ENCODE measurements at places on chromosomes 5 and 9.

DNA sequence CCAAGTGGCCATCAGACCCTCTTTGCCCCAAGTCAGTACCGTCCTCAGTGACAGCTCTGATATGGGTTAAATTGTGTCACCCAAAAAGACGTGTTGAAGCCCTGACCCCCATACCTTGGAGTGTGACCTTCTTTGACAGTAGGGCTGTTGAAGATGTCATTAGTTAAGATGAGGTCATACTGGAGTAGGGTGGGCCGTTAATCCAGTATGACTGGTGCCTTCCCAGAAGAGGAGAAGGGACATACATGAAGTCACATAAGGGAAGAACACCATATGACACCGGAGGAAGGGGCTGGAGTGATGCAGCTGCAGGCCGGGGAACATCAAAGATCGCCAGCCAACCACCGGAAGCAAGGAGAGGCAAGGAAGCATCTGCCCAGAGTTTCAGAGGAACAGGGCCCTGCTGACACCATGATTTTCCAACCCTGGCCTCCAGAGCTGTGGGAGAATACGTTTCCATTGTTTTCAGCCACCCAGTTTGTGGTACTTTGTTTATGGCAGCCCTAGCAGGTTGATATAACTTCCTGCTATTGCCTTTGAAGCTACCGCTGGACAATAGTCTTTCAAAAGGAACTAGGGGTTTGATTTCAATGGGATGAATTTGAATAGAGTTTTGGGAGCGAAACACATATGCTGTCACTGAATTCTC, 36.4 kb upstream of the CPEB4 start:
- DNase-seq: no peak

GRCh38 chr9:123787416-123787815, 142.5 kb downstream of the DENND1A start:
- DNase-seq: no peak

GRCh38 chr9:117341151-117341550, 73.7 kb downstream of the ASTN2 start:
- no peak for DNase-seq

GRCh38 chr9:12785260-12785770, 10.5 kb downstream of the LURAP1L start:
- DNase-seq: no peak

DNA sequence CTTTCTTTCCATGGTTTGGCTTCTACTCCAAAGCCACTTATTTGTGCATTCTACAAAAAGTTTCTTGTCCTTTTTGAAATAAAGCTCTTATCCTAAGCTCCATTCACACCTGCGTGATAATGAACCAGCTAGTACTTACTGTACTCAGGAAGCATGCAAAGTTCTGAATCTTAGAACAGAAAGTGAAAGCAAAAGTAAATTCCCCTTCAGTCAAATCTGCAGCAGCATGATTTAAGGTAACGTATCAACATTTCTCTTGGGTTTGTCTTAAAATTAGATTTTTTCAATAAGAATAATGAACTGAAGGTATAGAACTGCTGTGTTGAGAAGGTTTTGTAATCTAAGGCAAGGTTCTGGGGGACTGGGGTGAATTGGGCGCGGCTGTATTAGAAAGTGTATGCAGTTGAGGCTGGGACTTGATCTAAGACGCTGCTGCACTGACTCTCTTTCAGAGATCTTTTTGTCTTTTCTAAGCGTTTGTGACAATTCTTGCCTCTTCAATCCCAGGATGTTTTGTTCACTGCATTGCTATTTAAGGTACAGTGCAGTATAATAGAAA, at the start of gene ERAP2:
Gene ERAP2 (plus strand): TSS at position 209 of the 559 bp plus-strand sequence. CDS start 3,186 bp downstream, outside the sequence.
- peak; percentile 67 for DNase-seq

DNA sequence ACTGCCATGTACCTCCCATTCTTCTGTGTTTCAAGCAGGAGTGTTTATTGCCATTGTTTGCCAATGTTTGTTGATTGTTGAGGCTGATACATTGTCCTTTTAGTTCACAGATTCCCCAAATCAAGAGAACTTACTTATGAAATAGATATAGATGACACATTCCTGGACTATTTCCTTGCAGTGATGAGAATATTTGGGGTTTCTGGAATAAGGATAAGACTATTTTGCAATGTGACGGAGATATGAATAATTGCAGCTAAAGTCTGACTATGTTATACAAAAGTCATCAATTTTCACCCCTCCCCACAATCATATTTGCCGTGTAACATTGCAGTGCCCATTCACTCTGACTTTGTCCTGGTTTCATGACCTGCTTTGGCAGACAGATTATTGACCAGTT, 460.8 kb downstream of the CDH10 start:
- DNase-seq: no peak

DNA sequence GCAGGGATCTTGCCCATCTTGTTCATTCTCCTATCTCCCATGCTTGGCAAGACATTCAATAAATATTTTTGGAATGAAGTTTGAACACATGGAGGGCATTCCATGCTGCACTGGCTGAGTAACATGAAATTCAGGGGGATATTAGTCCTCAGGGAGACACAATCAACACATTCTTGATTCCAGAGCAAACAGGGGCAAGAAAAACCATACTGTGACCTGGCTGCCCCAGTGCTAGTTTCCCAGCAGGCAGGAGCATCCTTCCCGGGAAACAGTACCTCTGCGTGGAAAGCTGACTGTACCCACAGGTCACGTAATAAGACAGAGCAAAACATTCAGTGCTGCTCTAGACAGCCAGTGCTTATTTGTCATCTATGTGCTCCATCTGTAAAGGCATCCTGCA, 66.3 kb upstream of the SPOCK1 start:
- DNase-seq: no peak

- DNase-seq: no peak
Observed at GRCh38 chr5:39826051-39826450, 401.3 kb upstream of the DAB2 start.

DNA sequence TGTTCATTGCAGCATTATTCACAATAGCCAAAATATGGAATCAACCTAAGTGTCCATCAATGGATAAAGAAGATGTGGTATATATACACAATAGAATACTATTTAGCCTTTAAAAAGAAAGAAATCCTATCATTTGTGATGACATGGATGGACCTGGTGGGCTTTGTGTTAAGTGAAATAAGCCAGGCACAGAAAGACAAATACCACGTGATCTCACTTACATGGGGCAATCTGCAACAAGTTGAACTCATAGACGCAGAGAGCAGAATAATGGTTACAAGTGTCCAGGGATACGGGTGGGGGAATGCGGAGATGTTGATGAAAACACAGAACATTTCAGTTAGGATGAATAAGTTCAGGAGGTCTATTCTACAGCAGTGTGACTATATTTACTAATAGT, 66.4 kb upstream of the ALDH1B1 start:
- DNase-seq: no peak

- DNase-seq: no peak
Observed at GRCh38 chr5:45578270-45578669, 117.9 kb downstream of the HCN1 start.

GRCh38 chr9:88387036-88387551, 1.1 kb upstream of the SPIN1 start:
- DNase-seq: no peak

DNA sequence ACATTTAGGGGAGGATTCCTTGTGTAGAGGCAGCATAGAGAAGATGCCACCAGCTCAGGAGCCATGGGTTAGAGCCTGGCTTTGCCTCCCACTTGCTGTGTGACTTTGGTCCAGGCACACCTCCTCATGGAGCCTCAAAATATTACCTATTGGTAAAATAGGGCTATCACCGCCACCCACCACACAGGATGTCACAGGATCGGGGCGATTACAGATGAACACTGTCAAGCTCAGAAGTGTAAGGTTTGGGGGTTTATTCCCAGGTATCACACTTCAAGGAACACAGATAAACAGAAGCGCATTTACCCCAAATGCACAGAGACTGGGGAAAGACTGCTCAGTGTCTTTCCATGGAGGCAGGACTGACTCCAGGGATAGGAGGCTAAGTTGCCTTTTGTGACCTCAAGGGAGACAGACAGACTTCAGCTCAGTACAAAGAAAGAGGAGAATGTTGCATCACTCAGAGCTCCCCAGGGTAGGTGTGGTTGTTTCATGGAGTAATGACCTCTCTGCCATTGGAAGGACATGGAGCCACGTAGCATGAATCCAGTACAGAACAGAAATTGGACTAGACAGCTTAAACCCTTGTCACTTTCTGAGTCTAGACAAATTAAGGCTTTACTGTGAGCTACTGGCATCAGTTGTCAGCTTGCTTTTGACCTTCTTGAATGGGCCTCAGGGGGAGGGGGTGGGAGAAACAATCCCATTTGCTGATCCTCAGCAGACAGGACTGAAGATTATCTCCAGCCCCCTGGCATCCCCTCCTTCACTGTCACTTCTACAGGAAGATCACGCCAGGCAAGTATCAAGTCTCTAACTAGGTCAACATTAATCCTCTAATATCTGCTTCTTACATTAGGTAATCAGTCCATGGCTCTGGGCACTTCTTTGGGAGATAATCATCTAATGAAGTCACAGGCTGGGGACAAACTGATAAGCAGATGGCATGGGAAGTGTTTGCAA, 6.5 kb downstream of the TRAF1 start:
- DNase-seq: peak; percentile 25

GRCh38 chr9:36846621-36847020, 187.4 kb downstream of the PAX5 start:
- no peak for DNase-seq

- DNase-seq: no peak
Observed at GRCh38 chr9:108103046-108103693, 613.6 kb upstream of the KLF4 start.

DNA sequence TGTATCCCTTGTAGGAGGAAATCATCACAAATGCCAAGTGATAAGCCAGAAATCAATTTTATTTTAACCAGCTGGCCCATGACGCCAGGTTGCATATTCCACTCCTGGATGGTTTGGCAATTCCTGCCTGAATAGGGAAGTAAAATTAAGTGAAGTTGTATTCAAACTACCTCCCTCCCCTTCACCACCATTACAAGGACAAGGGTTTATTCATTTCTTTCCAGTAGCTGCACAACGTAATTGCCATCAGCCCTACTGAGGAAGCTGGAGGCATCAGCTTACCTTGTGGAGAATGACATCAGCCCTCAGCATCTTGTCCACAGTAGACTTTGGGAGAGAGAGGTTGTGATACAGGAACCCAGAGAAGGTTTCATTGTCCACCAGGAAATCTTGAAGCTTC, 66.6 kb downstream of the ABCA1 start:
- peak; percentile 56 for DNase-seq

GRCh38 chr5:56827049-56827448, 11.7 kb downstream of the MAP3K1 start:
- no peak for DNase-seq

GRCh38 chr5:14744296-14745187, 80.0 kb downstream of the OTULIN start:
- DNase-seq: no peak

DNA sequence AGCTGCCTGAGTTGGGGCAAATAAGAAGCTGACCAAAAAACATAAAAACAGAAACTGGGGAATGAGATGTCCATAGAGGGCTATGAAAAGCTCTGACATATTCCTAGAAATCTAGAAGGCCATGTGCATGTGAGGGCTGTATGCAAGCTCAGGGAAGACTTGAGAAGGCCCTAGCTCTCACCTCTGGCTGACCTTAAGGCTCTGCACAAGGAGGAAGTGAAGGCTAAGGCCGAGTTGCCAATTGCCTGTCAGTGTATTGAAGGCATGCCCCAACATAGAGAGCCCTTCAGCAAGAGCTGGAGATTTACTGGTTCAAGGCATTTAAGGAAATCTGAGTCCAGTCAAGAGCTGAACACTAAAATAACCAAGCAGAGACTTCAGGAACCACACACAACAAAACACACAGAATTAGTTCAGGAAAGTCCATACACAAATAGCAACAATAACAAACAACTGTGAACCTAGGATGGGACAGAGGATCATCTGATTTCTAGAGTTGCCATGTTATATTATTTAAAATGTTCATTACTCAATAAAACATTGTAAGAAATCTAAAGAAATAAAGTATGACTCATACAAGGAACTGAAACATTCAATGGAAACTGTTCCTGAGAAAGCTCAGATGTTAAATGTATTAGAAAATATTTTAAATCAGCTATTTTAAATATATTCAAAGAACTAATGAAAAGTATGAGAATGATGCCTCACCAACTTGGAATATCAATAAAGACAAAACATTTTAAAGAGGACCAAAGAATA, 161.8 kb downstream of the AUH start:
- peak; percentile 55 for DNase-seq

GRCh38 chr5:173055722-173055982, 500 bp upstream of the CREBRF start:
- no peak for DNase-seq

DNA sequence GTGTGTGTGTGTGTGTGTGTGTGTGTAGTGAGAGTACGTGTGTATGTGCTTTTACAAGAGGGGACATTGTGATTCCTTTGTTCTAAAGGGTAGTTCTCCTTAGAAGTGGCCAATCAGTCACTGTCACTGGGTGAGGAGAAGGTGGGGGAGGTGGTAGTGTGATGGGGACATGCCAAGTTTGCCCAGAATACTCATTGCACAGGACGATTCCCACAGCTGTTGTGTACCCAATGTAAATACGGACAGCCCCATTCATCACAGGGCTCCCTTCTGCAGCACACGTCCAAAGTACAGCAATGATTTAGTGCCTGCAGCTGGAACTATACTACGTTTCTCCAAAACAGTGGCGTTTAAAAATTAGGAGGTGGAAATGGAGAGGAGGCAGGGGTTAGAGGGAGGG, 287.8 kb downstream of the TLR4 start:
- DNase-seq: no peak

DNA sequence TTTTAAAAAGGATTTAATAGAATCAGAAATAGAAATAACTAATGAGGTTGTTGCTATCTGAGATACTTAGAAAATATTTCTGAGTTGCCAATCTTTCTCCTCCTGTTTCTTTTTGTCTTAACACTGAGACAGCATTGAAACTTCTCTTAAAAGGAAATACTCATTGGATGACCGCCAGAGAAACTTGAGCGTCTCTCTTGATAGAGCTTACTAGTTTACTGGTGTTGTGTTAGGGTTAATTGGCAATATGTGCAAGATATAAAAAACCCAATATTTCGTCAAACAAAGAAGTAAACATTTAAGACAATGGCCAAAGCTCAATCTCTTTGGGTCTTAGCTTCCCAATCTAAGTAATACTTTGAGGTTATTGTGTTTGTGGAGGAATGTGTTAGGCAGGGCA, 176.4 kb upstream of the CHD1 start:
- DNase-seq: no peak

DNA sequence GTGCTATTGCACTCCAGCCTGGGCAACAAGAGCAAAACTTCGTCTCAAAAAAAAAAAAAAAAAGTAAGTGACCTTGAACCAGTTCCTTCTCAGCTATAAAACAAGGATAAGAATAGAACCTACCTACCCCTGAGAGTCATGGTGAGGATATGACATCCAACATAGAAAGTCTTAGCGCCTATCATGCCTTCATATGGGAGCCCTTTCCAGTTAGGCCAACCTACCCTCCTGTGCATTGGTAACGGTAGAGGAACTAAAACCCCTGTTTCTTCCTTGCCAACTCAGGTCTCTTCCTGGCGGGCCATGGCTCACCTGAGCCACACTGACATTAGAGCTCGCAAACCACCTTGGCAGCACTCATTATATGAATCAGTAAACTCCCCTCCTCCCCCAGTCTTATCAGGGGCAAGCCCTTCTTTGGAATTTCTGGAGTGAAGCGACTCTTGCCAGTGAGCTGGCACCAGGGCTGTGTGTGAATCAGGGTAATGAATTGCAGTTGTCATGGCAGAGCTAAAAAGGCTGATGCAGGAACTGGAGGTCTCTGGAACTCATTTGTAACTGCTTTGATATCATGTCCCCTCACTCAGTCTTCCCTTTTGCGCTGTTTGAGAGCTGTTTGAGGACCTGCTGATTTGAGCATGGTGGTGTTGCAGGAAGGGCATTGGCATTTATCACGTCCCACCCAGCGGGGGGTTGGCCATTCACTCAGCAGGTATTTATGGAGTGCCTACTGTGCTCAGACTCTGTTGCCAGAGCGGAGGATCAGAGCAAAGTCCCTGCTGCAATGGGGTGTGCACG, 10.3 kb downstream of the WWC1 start:
- no peak for DNase-seq
